ENCODE measurements at places on chromosomes 6 and 20.

DNA sequence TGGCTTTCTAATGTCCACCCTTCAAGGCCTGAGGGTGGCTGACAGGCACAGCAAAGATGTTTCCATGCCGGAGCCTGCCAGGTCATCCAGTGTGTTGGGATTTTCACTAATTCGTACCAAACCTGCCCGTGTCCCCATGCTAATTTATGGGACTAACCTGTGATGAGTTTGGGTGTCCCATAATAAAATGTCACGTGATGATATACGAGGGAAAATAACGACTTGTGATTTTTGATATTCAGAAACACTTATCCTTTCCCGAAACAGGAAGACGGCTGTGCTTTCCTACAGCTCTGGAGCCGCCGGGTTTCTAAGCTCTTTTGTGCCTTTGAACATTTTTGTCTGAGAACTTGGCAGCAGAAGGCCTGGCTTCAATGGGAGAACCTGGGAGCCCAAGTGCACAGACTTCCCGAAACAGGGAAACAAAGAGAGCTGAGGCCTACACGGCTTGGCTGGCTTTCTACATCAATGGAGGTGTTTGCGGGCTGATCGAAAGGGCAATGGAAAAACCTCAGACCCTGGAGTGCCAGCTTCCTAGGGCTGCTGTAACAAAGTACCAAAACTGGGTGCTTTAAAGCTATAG is 171.9 kb upstream of the JARID2 start:
- DNase-seq = peak; percentile 39

GRCh38 chr6:45537539-45537938 is 159.8 kb upstream of the SUPT3H start:
- DNase-seq = no peak

DNA sequence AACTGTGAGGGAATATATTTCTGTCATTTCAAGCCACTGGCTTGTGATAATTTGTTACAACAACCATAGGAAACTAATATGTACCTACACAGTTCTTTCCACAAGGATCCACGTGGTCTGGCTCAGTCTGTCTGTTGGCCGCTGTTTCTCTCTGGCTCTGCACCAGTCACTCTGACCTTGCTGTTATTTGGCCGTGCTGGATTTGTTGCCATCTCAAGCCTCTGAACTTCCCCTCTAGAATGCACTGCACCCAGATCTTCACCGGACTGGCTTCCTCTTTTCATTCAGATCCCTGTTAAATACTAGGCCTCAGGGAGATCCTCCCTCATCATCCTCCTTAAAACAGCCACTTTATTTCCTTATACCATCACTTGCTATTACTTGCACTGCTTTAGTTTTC is 446.8 kb downstream of the TFAP2B start:
- DNase-seq = peak; percentile 18

DNA sequence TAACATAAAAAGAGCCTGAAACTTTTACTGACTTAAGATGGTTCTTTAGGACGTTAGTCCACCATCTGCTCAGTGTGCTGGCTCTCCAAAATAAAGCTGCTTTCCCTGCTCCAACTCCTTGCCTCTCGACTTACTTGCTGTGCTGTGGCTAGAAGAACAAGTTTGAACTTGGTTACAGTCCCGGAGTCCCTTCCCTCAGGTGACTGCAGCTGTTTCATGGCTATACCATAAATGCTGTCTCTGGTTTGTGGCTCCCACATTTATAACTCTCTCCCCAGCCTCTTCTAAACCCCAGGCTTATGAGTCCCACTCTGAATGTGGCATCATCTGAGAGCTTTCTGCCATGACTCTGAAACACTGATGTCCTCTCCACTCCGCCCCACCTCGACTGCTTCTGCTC is 306.4 kb upstream of the PRND start:
- no peak for DNase-seq

DNA sequence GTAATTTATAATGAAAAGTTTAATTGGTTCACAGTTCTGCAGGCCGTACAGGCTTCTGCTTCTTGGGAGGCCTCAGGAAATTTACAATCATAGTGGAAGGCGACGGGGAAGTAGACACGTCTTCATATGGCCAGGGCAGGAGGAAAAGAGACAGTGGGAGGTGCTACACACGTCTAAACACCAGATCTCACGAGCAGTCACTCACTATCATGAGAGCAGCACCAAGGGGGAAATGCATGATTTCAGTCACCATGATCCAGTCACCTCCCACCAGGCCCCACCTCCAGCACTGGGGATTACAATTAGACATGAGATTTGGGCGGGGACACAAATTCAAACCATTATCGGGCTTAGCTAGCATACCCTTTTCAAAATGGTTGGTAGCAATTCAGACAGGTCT is 41.2 kb downstream of the EIF2S2 start:
- DNase-seq = no peak

DNA sequence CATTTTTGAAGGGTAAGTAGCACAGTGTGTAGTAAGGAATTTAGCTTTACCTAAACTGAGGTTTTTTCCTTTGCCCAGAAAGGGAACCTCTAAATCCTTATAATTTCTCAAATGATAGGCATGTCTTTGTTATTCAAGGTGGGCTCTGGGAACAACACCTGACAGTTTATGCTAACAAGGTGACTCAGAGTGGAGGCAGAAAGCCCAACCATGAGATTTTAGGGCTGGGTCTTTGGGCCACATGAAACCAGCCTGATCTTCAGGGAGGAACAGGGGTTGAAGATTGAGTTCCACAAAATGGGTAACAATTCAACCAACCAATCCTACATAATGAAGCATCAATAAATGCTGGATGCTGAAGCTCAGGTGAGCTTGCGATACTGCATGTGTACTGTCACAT is 46.6 kb downstream of the PRSS35 start:
- no peak for DNase-seq

GRCh38 chr6:166556863-166557322 is 29.6 kb downstream of the RAMACL start:
- peak; percentile 91 for DNase-seq

- no peak for DNase-seq
Measured at GRCh38 chr20:18743665-18744440, 69.7 kb upstream of the SCP2D1 start.

GRCh38 chr20:51148941-51149340 is 126.0 kb upstream of the KCNG1 start:
- no peak for DNase-seq

DNA sequence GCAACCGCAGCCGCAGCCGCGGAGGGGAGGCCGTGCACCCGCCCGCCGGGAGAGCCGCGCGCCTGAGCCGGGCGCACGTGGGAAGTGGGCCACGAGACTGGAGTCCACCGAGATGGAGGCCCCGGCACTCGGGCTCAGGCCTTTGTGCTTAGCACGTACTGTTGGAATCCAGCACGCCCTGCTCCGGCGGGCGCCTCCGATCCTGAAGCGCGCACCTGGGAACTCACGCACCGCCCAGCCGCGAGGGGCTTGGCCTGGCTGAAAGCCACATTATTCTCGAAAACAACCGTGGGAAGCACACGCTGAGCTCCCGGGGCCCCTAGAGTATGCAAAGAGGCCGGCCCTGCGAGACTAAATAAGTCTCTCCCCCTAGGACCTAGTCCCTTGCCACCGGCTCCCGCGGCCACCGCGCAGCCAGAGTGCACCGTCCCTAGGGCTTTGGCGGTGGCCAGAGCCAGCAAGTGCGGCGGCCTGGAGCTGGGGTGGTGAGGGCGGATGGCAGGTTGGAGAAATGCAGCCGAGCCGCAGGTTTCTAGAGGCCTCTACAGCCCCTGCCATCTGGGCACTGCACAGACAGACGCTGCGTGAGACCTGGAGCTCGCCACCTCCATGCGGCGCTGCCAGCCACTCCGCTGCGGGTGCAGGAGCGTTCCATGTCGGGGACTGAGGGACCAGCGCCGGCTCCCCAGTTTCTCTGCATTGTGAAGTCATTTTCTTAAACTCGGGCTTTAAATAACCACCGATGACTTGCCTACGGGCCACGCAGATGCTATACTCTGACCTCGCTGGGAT is 42.0 kb upstream of the LY86 start:
- DNase-seq = no peak

DNA sequence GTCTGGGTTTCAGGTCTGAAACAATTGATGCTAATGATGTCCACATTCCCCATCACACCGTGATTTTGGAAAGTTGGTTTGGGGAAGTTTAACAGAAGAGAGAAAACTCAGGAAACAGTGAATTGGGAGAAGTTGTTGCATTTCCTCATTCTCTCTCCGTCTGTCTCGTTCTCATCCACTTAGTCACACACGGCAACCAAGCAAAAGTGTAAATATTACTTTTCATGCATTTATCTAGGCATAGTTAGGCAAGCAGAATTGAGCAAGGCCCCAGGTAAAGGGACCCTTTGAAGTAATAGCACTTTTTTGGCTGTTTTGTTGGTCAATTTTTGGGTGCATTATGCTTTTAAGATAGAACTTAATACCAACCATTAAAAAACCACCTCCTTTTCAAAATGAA is 137.0 kb upstream of the SULF2 start:
- no peak for DNase-seq

GRCh38 chr6:43578748-43579147 is 2.8 kb downstream of the POLH start:
- no peak for DNase-seq

GRCh38 chr6:25343984-25344383 is 64.8 kb downstream of the CARMIL1 start:
- no peak for DNase-seq

- no peak for DNase-seq
Measured at GRCh38 chr6:125155344-125155743, 1.8 kb downstream of the TPD52L1 start.

- no peak for DNase-seq
Measured at GRCh38 chr6:8760951-8761350, 325.6 kb upstream of the SLC35B3 start.

DNA sequence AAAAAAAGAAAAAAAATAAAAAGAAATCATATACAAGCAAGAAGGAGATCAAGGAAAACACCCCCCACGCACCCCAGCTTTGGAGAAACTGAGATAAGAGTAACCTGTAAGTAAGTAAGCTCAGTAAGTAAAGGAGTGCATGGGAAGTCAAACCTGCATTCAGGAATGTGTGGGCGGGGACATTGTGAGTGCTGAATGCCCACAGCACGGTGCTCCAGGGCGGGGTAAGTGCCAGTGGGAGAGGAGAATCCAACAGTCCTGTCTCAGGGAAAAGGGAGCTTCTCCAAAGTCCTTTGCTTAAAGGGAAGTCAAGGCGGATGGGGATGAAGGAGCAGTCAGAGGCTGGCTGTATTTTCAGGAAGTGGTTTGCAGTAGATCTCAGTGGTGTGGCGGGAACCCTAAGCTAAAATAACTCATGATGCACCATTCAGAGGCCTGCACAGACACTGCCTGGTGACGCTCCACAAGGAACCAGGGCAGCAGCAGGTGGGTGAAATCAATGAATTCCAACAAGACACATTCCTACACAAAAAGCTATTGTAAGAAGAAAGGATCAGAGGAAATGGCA is 368.0 kb downstream of the QKI start:
- DNase-seq = no peak

- DNase-seq = no peak
Measured at GRCh38 chr20:19819149-19819548, 61.1 kb downstream of the RIN2 start.

DNA sequence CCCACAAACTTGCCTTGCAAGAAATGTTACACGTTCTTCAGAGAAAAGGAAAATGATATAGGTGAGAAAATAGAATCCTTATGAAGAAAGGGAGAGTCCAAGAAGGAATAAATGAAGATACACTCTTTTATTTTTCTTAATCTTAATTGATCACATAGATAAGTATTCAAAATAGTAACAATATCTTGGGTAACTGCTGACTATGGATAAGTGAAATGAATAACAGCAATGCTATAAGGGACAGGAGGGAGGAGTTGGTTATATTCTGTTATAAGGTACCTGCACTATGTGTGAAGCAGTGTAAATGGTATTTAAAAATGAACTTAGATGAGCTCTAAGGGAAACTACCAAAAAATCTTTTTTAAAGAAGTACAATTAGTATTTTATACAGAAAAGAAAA is 38.3 kb downstream of the RANBP9 start:
- no peak for DNase-seq

- no peak for DNase-seq
Measured at GRCh38 chr6:157233156-157233555, 90.2 kb downstream of the TMEM242 start.

- DNase-seq = no peak
Measured at GRCh38 chr6:76481101-76481500, 408.6 kb upstream of the IMPG1 start.

- peak; percentile 14 for DNase-seq
Measured at GRCh38 chr20:41380551-41381193, 14.1 kb upstream of the EMILIN3 start.

GRCh38 chr6:15623276-15624116 is 39.3 kb downstream of the DTNBP1 start:
- peak; percentile 44 for DNase-seq
